ENCODE measurements at places on chromosomes 12 and 14.

- ATAC-seq = no peak
Observed at GRCh38 chr14:66078006-66078405, 408.2 kb upstream of the CCDC196 start.

GRCh38 chr12:80015660-80016059 lies 80.8 kb upstream of the PPP1R12A start:
- no peak for ATAC-seq

- ATAC-seq = no peak
Observed at GRCh38 chr14:92549859-92550230, 36.3 kb downstream of the RIN3 start.

- no peak for ATAC-seq
Observed at GRCh38 chr14:67882986-67883555, 63.5 kb downstream of the RAD51B start.

DNA sequence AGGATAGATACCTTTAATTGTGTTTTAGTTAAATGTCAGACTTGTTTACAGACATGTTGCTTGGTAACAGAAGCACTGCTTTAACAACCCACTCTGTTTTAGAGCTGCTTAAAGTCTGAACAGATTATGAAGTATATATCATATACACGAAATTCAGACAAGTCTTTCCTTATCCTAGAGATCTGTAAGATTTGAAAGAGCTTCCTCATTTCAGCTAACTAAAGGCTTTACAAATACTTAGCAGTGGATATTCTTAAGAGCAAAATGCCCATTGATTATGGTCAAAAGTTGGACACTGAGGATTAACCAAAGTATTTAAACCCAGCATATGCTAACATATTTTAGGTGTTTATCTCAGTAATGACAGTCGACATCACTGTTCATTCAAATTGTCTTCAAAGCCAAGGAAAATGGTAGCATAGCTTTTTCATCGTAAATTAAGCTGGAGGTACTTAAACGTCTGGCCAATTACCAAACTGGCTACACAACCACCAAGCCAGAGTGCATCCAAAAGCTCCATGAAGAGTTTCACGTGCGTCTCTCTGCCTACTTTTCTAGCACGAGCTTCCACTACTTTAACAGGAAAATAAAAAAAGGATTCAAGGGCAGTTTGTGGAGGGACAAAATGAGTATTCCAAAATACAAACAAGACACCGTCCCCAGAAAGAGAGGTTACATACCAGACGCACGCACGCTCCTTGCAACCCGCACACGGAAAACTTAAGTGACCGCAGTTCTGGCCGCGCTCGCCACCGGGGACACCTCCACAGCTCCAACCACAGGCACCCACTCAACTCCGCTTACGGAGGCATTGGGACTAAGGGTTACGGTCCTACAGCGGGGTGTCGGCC lies 565 bp downstream of the CEP83 start:
- peak; percentile 51 for ATAC-seq

GRCh38 chr14:68363466-68363842 lies 429.4 kb downstream of the ZFP36L1 start:
- ATAC-seq = no peak

DNA sequence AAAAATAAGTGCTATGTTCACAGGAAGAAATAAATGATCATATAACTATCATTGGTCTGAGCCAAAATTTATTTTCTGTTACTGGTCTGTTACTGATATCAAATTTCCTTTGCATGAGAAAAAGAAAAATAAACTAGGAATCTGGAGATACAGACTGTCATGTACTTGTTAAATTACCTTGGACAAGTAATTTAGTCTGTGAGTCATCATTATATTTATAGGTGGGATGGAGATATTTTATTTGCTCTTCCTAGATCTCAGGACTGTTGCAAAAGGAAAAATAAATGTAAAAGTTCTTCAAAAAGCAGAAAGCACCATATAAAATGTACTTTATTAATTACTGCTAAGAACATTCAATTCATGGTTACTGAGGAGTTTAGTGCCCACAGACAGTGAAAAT lies 174.4 kb downstream of the PTPRO start:
- ATAC-seq = no peak

GRCh38 chr12:5718073-5718472 lies 227.0 kb downstream of the ANO2 start:
- ATAC-seq = no peak

DNA sequence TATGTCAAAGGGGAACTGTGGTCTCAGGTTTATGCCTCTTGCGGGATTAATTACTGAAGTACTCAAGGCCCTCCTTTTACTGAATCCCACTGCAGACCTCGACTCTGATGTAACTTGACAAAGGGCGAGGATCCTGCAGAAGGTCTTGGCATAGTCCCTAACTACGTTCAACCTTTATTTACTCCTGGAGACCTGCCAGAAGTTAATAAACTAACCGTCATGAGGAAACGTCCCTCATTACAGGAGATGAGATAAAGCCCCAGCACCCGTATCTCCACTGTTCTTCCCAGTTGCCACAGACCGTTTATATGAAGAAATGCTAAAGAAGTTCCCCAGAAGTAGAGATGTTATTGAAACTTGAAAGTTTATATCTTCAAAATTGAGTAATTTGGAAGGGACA lies 190.9 kb downstream of the ETV6 start:
- no peak for ATAC-seq

GRCh38 chr14:50943943-50944646 lies at the start of gene PYGL:
PYGL (minus strand) TSS chr14:50944483; CDS start chr14:50944403, 80 bp downstream.
- peak; percentile 52 for ATAC-seq

DNA sequence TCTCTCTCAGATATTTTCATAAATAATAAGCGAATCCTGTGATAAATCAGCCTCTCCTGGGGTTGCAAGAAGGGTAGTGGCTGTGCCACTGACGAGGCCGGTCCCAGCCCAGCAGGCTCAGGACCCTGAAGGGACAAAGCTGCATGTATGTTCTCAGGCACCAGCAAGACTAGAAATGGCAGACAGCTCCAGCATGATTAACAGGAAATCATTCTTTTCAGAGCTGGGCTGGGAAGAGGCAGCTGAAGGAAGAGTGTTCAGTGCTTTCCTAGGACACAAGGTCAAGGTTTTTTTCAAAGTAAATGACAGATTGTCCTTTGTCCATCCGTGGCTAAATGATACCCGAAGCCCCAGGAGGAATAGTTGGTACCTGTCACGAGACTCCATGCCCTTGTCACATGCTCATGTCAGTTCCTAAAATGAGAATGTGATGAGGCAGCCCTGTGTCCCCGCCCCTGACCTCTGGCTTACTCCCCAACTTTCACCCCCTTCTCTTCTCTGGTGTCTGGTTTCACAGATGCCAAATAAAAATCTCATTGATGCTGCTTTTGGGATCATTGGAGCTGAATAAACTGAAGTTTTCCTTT lies 65.1 kb downstream of the PPP1R36 start:
- ATAC-seq = no peak

DNA sequence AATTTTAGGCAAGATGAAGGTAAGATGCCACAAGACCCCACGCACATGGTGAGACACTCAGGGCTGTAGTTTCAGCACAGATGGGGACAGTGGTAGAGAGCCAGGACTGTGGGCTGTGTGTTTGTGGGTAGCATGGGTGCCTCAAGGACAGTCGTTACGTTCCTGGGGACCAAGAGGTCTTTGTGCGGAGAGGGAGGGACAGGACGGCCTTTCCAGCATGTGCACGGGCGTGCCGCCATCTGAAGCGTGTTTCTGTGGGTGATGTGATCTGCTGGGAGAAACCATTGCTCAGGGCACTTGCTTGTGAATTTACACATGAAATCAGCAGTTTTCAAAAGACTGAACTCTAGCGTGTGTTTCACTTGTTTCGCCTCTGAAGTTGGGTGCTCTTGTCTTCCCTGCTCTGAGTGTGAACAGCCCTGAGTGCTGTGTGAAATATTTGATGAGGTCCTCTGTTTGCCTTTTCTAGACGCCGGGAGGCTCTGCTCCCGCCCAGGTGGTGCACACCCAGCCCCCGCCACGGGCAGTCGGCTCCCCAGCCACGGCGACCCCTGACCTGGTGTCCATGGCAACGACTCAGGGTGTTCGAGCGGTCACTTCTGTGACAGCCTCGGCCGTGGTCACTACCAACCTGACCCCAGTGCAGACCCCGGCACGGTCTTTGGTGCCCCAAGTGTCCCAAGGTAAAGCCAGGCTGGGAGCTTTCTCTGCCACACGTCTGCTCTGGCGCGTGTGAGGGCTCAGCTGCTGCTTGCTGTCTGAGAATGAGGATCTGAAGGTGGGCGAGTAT lies 82.3 kb downstream of the DDX51 start:
- no peak for ATAC-seq

- ATAC-seq = no peak
Observed at GRCh38 chr12:42587601-42588523, 1.7 kb downstream of the PRICKLE1 start.

DNA sequence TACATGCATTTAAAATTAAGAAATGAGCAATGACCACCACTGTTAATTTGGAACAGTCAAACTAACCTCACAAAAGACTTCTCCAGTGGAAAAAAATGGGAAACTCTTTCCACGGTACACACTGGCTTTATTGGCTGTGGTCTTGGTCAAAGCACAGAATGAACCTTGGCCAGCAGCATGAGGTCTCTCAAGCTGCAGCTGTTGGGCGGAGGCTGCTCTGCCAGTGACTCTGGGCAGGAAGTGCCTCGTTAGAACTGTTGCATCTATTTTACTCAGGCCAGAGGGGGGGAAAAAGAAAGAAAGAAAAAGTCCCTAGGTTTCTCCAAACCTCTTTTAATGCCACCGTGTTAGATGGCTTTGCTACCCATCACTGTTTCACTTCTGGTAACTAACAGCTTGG lies 279.8 kb upstream of the DIO2 start:
- peak; percentile 46 for ATAC-seq

DNA sequence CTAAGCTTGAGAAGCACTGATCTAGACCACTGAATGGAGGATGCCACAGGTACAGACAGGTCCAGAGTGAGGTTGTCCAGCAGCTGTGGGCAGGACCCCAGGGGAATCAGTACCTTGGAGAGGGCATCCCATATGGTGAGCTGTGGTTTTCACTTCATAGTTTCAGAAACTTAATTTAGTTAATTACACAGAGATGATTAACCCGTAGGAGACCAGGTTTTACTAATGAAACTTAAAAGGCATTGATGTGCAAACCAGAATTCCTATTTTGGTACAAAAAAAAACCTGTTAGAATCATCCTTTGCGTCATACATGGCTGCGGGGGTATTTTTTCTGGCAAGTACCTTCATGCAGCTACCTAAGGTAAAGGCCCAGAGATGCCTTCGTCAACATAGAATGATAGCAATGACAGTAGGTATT lies 159.3 kb downstream of the DACT1 start:
- ATAC-seq = no peak

- no peak for ATAC-seq
Observed at GRCh38 chr14:59181791-59182190, 6.7 kb upstream of the DAAM1 start.

GRCh38 chr14:32167907-32168306 lies 33.9 kb upstream of the RNU6-7 start:
- no peak for ATAC-seq

DNA sequence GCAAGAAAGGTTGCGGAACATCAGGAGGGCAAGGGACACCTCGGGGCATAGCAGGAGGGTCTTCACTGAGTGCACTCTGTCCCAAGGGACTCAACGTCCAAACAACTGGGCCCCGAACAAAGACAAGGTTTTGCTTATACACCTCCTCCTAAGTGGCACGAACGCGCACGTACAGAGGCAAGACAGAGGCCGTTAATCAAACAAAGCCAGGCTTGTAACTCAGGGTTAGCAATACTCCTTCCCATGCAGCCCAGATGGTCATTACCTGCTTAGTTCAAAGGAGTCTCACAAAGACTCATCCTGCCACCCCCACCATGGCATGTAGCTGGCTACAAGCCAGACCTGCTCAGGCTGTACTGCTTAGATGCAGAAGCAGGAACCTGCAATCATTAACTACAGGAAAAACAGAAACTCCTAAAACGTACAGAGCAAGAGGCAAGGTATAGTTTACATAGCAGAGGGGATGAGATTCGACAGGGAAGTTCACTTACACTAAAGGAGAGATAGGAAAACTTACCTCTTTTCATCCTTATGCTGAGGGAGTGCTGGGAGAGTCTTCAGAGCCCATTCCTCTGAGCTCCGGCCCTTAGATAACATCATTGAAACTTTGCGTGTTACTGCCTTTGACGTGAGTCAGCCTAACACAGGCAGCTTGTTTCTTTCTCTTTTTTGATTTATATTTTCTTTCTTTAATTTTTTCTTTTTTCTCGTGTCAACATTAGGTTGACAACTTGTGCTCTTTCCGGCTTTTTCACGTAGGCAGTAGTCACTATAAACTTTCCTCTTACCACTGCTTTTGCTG lies 1319.1 kb downstream of the TMEM121 start:
- peak; percentile 63 for ATAC-seq

- no peak for ATAC-seq
Observed at GRCh38 chr14:65092349-65092748, 10.0 kb downstream of the MAX start.

GRCh38 chr12:93167841-93168492 lies 209.8 kb upstream of the NUDT4 start:
- ATAC-seq = peak; percentile 88

GRCh38 chr12:121111684-121112083 lies 21.0 kb upstream of the P2RX7 start:
- no peak for ATAC-seq

GRCh38 chr12:26231921-26232320 lies 36.5 kb downstream of the SSPN start:
- ATAC-seq = no peak

DNA sequence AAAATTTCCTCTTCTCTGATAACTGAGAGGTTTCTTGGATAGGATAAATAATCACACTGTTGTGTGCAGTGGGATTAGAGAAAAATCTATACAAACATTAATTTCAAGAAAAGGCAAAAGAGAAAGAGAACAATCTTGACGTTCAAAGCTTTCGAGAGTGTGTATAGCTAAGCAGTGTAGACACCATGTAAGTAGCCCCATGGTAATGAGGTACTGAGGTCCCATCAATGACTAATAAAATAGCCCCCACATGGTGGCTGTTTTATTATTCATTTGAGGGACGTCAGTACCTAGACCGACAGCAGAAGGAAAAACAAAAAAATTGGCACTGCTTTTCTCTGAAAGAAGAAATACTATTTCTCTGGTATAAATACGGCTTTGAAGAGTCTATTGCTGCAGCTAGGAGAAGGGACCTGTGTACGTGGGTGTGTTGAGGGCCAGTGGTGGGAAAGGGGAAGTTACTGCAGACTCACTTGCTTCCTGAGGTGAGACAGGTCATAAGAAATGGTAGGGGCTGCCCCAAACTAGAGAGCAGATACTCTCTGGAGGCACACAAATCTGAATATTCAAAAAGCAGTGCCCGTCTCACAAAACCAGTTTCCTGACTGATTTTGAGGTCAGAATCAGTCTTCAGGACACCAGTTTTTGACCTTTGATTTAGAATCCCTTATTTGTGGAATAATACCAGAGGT lies 339.8 kb downstream of the EMP1 start:
- ATAC-seq = peak; percentile 60

GRCh38 chr12:89354612-89355067 lies 2.3 kb upstream of the DUSP6 start:
- ATAC-seq = no peak

- ATAC-seq = no peak
Observed at GRCh38 chr14:100327128-100327527, 4.0 kb downstream of the SLC25A47 start.

DNA sequence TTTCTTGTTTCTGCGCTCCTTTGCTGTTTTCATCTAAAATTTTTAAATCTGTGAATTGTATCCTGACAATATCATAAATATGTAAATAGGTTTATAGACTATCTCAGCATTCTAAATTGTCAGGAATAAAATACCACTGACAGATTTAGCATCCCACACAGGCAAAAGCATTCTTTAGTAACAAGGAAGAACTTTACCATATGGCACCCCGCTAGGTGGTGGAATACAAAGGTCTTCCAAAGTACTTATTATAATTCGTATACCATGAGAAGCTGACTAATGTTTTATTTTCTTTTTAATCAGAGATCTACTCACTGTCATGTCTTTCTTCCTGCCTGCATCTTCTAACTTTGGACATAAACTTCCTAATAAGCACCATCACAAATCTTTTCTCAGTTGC lies 328.8 kb upstream of the NOVA1 start:
- ATAC-seq = no peak
